ENCODE measurements at places on chromosomes 2 and 18.

DNA sequence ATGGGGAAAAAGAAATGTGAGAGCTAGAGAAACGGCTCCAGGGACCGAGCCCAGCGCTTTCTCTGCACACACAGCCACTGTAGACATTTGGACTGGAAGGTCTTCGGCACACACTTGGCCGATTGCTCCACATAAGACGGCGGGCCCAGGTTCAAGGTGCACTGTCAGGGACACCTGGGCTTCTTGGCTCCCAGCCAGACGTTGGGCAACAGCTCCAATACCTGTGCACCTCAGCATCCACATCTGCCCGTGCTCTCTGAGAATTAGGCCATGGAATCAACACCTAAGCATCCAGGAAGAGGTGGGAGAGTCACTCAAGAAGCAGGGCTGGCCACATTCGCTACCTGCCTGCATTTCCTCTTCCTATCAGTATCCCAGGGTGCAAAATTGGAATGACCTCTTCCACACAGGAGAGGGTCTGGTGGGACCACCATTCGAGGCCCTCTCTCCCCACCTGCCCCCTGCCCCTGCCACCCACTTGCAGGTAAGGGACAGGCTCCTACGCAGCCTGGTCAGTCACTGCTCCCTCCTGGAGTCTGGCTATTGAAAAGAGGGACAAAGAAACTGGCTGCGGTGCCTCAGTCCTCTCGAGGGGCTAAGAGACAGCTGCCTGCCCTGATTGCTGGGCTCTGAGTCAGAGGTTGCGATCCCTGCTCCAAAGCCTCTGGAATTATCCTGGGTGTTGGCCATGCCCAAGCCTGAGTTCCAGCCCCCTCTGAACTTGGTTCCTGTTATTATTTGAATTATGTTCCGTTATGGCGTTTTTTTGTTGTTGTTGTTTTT, 40.1 kb upstream of the TAF1B start:
- DNase-seq = no peak

GRCh38 chr18:22667616-22668422, 250.1 kb upstream of the CTAGE1 start:
- no peak for DNase-seq

DNA sequence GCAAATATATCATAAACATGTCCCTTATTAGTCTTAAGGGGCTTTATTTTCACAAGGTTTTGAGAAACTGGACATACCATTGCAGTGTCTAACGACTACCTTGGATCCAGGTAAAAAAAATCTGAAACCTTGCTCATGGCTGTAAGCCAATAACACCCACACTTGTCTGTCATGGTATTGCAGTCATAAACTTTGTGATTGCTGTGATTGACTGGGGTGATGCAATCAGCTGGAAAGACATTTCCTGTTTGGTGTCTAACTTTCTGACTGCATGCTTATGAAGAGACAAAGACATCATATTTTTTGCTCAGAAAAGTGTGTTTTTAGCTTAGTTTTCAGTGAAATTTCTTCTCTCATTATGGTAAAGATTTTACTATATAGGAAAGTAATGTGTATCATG, 635.0 kb downstream of the TSN start:
- no peak for DNase-seq

- DNase-seq = no peak
These were observed 124.2 kb downstream of the CBLN2 start for GRCh38 chr18:72419914-72420313.

- no peak for DNase-seq
These were observed at the start of gene SLC38A11 for GRCh38 chr2:164954954-164955701. TSS of gene SLC38A11 (minus strand) at chr2:164955525. CDS start at chr2:164955247, 278 bp downstream.

GRCh38 chr2:27955384-27956161, 65.0 kb downstream of the BABAM2 start:
- DNase-seq = no peak

- DNase-seq = no peak
These were observed 577 bp upstream of the TANC1 start for GRCh38 chr2:158967731-158968395.

DNA sequence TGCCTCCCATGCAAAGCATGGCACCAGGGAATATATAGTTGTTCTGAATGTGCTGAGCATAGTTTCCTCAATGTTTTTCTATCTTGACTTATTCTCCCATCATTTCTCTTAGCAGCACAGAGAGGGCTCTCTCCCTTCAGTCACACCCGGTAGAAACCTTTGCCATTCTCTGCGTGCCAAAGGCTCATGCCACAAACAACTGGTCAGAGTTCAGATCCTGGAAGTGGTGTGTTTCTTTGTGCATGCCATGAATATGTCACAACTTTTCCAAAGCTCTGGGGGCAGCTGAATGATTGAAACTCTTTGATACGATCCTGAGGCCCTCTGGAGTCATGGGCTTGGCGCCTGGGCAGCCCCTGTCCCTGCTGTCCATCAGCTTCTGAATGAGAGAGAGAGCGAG, 28.0 kb upstream of the EDAR start:
- DNase-seq = no peak

- peak; percentile 16 for DNase-seq
These were observed 199.3 kb upstream of the HDAC4 start for GRCh38 chr2:239600001-239600593.

GRCh38 chr2:100184055-100184737, 41.8 kb upstream of the AFF3 start:
- no peak for DNase-seq

- DNase-seq = no peak
These were observed 51.3 kb upstream of the CERS6 start for GRCh38 chr2:168404764-168405163.

- no peak for DNase-seq
These were observed 54.1 kb downstream of the FIGN start for GRCh38 chr2:163681745-163682144.

- no peak for DNase-seq
These were observed 215.8 kb upstream of the DTNA start for GRCh38 chr18:34494359-34494696.

GRCh38 chr2:126886211-126886915, 12.3 kb upstream of the TEX51 start:
- DNase-seq = peak; percentile 81

DNA sequence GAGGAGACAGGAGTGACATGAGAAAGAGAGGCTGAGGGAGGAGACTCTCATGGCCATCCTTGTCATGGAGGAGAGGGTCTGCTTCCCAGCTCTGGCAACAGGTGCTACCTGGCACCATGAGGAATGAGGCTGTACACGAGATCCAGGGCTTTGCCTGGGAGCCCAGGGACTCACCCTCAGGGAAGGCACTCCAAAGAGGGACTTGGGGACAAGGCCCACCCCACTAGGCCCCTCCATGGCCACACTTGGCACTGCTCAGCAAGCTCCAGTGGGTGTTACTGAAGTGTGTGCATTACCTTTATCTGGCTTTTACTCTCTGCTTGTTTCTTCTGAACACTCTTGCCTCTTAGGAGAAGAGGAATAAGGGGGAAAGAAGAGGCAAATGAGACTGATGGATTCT, 2.7 kb downstream of the CFAP65 start:
- DNase-seq = no peak

- DNase-seq = no peak
These were observed 783.2 kb upstream of the CDH2 start for GRCh38 chr18:28960146-28960545.

- DNase-seq = no peak
These were observed 15.2 kb downstream of the IL18RAP start for GRCh38 chr2:102438111-102438510.

DNA sequence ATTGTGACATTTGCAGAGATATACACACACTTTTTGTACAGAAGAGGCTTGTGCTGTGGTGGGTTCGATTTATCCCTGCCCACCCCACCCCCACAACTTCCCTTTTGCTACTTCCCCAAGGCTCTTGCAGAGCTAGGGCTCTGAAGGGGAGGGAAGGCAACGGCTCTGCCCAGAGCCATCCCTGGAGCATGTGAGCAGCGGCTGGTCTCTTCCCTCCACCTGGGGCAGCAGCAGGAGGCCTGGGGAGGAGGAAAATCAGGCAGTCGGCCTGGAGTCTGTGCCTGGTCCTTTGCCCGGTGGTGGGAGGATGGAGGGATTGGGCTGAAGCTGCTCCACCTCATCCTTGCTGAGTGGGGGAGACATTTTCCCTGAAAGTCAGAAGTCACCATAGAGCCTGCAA, 40.0 kb downstream of the STEAP3 start:
- no peak for DNase-seq

DNA sequence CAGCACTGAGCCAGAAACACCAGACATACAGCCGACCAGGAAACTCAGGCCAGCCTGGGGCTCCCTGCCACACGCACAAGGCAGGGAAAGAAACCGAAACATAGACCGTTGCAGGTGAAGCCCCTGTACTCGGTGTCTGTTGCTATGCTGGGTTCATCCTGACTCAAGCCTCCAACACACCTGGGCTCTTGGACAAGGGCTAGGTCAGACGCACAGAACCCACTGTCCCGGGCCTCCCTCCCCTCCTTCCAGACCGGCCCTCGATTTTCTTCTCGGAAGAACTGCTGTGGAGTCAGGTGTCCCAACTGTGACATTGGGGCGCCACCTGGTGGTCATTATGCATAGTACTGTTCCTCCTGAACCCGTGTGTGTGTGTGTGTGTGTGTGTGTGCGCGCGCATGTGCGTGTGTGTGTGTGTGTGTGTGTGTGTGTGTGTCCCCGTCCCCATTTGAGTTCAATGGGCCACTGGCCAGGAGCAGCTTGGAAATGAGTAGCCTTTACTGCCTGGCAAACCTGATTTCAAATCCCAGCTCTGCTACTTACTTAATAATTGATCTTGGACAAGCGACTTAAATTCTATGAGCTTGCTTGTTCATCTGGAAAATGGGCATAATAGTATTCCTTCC, 55.4 kb upstream of the GLI2 start:
- DNase-seq = peak; percentile 84
